ENCODE measurements at places on chromosomes 5 and 9.

GRCh38 chr5:170147051-170147752, 41.5 kb downstream of the FOXI1 start:
- no peak for DNase-seq

- DNase-seq = no peak
These were observed 64.5 kb downstream of the ARSB start for GRCh38 chr5:78920604-78921003.

DNA sequence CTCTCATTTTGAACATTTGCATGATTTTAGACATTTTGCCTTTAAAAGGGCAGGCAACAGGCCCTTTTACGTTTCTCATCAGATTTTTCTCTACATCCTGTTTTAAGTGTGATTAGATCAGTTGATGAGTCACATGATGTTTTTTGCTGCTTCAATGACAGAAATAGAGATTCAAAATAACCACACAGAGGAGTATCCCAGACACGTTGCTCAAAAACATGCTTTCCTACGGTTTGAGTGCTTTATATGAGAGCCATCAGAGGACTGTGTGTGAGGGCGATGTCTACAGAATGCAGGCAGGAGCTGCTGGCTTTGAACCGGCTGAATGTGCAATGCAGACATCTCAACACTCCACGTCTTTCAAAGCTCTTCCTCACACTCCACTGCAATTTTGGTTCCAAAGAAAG, 42.1 kb downstream of the OTULIN start:
- DNase-seq = peak; percentile 80

DNA sequence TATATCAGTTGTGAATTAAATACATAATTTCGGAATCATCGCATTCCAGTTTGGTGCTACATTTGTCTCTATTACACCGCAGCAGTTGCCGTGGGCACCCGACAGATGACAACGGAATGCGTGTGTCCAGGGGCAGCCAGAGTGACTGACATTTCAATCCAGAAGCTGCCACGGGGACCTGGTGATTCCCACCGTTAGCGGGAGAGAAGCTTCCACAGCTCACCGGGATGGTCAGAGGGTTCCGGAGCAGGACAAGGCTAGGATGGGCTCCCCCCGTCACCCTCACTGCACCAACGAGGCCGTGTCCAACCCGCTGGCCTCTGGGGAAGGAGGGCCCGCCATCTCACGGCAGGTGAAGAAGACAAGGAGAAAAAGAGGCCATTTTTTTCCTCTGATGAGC, 86.8 kb downstream of the GTF3C4 start:
- no peak for DNase-seq

DNA sequence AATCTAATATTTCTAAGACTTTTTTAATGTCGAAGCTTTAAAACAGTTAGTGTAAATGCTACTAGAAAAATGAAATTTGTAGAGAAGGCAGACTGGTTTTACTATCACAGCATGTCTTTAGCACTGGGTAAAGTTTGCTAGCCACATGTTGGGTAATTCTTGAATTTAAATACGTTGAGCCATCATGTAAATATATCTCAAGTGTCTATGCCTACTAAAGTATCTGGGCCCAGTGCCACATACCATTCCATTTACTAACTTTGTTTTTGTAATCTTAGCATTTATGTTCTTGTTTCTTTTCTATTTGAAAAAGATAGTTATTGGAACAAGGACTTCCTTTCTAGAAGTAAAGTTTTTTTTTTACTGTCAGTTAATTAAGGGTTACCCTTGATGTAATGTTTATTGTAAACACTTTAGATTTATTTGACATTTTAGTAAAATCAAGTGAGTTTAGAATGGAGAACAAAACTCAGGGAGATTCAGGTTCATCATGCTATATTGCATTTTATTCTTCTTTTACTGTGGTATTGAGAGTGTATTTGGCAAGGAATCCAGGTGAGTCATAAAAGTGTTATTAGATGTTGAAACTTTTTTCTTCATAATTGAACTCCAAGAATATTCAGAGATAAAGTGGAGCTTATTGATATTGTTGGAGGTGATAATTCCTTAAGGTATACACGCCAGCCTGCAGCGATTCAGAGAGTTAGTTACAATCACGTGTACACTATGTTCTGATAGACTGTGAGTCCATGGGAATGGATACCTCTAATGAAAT, 182.4 kb downstream of the CCDC171 start:
- no peak for DNase-seq

- no peak for DNase-seq
These were observed 40.0 kb downstream of the MARCHF6 start for GRCh38 chr5:10393491-10393890.

DNA sequence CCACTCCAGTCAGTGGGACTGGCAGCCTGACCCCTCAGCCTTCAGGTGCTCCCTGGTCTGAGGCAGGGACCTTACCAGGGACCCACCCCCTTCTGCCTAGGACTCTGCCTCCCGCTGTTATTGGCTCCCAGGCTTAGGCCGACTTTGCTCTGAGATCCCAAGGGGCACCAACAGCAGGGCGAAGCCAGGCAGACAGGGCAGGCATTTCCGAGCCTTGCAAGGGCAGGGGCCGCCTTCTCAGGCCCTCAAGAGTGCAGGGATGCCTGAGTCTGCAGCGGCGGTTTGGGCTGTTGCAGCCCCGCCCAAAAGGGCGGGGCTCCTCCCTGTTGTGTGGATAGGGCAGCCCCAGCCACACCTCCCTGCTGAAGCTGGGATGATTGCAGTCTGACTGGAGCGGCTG, 644.6 kb downstream of the PRR16 start:
- no peak for DNase-seq

DNA sequence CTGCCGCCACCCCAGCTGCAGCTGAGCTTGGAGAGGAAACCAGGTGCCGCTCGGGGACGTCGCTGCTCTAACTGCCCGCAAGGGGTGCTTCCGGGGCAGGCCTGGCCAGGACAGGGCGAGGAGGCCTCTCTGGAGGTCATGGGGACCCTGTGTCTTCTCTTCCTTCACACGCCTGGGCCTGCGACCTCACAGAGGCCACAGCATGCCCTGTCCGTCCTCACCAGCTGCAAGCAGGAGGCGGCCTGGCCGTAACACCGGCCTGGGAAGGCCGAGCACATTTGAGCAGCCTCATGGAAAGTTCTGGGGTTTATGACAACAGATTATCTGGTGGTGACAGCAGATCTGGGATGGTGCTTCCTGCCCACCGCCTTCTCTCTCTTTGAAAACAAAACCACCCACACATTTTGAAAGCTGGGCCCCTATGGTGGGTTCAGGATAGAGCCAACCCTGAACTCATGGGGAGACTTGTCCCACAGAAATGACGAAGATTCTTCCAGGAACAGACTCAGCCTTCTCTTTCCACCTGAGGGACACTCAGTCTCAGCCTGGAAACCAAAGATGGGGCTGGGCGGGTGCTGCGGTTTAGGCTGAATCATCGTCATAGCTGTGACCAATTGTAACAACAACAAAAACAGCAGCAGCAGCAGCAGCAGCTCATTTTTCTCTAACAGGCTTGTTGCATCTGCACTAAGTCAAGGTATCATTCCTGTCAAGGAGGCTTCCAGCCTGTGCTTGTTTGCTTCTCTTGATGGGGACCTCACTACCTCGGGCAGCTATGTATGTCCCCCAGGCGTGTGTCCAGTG, 99.6 kb upstream of the RAPGEF1 start:
- DNase-seq = peak; percentile 41

DNA sequence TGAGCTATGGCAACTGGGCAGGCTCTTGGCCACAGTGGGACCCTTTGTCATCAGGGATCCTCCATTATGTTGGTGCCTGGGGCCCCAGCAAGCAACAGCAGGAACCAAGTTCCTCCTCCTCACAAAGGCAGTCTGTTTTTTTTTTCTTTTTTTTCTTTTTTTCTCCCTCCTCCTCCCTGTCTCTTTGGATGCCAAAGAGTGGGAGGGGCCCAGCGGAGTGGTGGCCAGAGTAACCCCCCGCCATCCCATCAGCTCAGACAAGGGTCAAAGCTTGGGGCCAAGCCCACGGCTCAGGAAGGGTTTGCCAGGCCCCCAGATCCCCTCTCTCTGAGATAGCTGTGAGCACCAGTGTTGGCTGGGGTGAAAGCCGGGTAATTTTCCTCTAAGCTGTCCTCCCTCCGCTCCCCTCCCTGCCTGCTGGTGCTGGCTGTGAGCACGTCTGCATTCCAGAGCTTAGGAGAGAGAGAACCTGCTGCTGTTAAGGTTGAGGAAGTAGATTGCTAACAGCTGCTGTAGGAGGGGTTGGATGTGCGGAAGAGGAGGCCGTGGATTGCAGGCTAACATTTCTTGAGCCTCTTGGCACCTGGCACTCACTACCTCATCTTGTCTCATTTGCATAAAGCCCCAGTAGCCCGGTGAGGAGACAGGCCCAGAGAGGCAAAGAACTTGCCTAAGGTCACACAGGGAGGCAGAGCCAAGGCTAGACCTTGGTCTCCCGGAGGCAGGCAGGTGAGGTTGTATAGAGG, 21.2 kb downstream of the GSN start:
- DNase-seq = no peak

DNA sequence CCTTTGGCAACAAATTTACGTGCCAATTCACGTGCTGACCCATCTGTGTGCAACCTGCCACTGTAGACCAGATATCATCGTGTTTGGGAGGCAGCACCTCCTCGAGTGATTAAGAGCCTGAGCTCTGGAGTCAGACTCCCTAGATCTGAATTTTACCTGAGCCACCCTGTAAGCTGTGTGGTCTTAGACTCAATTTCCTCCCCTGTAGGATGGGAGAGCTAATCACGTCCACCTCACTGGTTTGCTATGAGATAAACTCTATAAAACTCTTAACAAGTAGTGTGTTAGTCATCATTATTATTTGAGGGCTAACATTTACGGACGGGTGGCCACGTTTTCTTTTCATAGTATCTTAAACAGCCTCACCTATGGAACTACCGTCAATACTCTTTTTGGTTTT, 220.0 kb upstream of the ADAMTSL1 start:
- no peak for DNase-seq

DNA sequence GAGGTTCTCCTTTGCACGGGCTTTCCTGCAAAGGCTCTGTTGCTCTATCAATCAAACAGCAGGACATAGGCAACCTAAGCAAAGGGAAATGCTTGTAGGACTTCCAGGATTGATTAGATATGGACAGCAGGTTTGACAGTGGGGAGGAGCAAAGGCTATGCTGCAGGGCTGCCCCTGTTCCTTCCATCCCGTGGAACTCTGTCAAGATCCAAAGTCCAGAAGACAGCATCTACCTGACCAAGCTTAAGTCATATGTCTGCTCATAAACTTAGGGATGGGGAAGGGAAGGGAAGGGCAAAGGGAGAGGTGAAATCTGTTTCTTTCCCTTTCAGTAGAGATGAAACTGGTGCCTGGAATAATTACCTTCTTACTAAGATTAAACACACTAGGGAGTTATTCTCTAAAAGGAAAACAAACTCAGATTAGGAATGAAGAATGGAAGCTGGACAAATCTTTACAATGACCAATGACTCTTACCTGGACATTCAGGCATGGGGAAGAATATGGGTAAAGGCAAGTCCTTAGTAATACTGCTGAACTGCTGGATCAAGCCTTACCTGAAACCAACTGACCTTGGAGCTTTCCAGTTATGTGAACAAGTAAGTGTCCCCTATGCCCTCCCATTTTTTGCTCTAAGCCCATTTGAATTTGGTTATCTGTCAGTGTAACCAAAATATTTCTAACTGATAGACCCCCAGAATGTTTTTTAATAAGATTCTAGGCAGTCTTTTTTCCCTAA, 8.4 kb upstream of the ACOT12 start:
- DNase-seq = no peak

DNA sequence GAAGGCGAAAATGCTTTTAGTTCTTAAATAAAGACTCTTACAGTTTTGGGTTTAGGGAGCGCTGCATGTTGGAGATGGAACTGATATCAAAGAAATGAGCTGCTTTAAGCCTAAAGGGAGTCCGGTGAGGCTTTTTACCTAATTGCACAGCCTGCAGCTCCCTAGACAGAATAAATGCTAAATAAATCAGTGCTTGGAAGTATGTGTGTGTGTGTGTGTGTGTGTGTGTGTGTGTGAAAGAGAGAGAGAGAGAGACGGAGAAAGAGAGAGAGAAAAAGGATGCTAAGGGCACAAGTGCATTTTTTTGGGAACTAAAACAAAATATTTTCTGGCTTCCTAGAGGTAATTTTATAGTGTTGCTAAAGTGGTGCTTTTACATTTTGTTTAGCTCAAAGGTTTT, 88.4 kb downstream of the MTRR start:
- no peak for DNase-seq

DNA sequence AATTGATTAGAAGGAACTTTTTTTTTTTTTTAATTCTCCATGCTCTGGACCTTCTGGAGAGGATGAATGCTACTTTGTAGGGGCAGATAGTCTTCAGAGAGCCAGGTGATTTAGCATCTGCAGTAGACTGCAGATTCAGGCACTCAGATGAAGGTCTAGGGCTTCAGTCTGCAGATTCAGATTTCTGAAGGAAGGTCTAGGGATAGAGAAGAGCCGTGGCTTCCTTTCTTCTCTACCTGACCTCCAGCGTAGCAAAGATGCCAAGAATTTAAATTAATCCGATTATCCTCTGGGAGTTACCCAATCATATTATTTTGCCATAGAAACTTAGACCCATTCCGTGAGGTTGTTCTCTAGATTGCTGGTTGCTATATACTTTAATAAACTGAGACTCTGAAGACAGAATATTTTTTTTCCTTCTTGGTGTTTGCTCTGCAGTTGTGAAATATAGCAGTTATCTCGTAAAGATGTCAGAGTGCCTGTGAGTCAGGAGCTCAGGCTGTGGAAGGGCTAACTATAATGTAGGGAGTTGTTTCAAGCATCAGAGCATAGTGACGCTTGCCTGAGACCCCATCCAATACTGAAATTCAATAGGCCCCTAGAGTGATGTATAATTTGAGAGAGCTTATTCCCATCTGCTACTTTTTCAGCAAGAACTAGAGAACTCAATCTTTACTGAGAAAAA, 132.7 kb upstream of the SLC12A2 start:
- DNase-seq = no peak

DNA sequence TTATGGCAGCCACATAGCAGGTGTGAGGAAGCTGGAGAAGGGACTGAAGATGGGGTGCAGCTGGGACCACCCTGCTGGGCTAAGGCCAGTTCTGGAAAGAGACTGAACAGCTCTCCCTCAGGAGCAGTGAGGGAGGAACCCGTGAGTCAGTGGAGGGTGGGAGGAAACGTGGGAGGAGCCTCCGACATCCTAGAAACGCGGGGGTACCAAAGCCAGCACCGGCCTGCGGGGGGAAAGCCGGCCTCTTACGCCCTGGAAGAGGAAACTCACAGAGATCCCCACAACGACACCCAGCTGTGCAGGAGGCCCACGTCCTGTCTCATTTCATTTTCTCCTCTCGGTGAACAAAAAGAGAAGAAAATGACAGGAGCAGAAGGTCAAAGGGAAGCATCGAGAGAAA, 185.8 kb upstream of the IRX4 start:
- DNase-seq = no peak

- DNase-seq = no peak
These were observed 25.0 kb downstream of the BHMT start for GRCh38 chr5:79136618-79137017.

- no peak for DNase-seq
These were observed 143.9 kb upstream of the STC2 start for GRCh38 chr5:173472164-173472563.

- DNase-seq = no peak
These were observed 39.8 kb downstream of the BARHL1 start for GRCh38 chr9:132622159-132622558.

GRCh38 chr5:179239256-179240135, 105.8 kb downstream of the ADAMTS2 start:
- DNase-seq = no peak

- DNase-seq = no peak
These were observed 89.9 kb downstream of the CTNND2 start for GRCh38 chr5:11814373-11814772.

GRCh38 chr5:107699425-107699824, 28.7 kb upstream of the EFNA5 start:
- no peak for DNase-seq
